NCI-H510A (cell line): ENCODE measurements at places on chromosomes 11 and 22.

GRCh38 chr11:120523196-120523595, 11.6 kb downstream of the GRIK4 start:
- no peak for DNase-seq

GRCh38 chr11:7531011-7531410, 17.2 kb downstream of the PPFIBP2 start:
- DNase-seq = no peak

DNA sequence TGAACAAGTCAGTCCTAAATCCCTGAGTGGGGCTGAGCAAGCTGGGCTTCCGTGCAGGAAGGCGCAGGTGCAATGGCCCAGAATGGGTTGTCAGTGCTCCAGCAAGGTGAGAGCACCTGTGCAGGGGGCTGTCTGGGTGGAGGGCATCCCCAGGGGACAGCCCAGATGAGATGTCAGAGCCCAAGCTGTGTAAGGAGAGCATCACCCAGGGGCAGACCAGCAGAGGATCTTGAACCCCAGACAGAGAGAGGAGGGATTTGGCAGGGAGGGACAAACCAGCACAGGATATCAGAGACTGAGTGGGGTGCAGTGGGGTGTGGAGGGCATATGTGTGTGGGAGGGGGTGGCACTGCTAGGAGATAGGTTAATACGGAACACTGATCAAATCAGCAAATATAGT, 114.9 kb upstream of the TMEM45B start:
- no peak for DNase-seq

DNA sequence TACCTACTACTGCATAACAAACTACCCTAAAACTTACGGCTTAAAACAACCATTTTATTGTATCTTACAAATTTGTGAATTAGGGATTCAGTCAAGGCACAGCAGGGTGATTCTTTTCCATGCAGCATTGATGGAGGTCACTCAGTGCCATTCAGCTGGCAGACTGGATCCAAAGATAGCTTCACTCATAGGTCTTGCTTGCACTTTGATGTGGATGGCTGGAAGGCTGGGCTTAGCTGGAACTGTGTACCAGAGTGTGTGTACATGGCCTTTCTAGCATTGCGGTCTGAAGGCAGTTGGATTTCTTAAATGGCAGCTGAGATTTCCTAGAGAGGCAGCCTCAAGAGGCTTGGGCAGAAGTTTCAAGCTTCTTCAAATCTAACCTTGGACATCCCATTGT, 25.0 kb downstream of the YAP1 start:
- DNase-seq = no peak

DNA sequence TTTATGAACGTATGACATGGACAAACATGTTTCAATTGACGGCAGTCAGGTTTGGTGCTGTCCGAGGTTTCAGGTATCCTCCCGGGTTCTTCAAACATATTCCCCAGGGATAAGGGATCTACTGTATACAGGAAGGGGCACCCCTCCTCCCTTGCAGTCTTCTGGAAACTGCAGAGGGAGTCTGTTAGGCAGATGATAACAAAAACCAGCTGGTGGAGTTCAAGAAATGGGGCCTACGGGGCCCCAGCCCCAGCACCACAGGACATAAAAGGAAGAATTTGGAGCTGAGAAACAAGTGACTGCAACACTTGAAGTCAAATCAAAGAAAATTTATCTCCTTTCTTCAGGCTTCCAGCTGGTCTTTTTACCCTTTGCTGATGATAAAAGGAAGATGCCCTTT, 32.1 kb downstream of the SNU13 start:
- no peak for DNase-seq

GRCh38 chr11:720642-721246, 14.7 kb downstream of the EPS8L2 start:
- no peak for DNase-seq

GRCh38 chr11:67312187-67313021, 9.1 kb downstream of the SSH3 start:
- DNase-seq = no peak

GRCh38 chr11:72719144-72719543, 33.1 kb downstream of the ARAP1 start:
- no peak for DNase-seq

DNA sequence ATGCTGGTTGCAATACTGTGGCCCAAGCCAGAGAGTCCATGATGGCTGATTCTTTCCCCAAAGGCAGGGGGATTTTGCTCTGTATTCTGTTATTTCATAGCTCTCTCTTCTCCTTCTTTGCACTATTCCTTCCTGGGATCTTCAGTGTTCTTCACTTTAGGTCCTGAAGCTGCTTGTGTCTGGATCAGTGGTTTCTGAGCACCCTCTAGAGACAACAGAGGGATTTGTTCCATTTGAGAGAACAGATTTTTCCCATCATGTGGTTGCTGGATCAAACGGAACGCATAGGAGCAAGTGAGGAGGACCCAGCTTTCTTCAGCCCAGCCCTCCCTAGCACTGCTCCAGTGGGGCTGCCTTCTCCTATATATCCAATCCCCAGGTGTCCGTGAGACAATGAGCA, 68.7 kb upstream of the SYN3 start:
- DNase-seq = no peak

GRCh38 chr22:31973739-31974138, 29.4 kb downstream of the YWHAH start:
- no peak for DNase-seq

DNA sequence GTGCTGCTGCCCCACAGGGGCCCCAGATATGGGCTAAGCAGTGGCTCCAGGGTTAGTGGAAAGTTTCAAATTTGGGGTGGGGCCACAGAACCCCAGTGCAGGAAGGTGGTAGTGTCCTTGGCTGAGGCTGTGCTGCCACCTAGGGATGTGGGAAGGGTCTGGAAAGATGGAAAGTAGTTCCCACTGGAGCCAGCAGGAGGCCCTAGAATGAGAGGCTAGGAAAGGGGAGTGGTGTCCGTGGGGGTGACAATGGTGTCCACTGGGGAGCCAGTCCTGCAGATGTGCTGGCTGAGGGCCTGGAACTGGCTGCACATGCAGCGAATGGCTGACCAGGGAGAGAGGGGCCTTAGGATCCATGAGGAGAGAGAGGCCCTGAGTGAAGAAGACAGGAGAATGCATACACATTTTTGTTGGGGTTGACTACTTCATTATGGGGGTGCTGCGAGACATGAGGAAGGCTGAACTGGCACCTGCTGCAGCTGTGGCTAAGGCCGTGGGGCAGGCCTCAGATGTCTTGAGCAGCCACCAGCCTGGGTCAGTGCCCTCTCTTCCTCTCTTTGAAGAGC, 21.1 kb downstream of the RFPL3 start:
- DNase-seq = no peak

DNA sequence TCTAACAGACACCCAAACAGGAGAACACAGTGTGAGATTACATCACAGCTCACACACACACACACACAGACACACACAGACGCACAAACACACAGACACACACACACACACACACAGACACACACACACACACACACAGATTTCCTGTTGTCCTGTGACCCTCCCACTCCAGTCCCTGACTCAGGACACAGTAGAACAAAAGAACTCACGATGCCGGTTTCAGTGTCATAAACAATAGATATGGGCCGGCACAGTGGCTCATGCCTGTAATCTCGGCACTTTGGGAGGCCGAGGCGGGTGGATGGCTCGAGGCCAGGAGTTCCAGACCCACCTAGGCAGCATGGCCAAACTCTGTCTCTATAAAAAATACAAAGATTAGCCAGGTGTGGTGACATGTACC, 13.8 kb upstream of the KAT5 start:
- DNase-seq = no peak

DNA sequence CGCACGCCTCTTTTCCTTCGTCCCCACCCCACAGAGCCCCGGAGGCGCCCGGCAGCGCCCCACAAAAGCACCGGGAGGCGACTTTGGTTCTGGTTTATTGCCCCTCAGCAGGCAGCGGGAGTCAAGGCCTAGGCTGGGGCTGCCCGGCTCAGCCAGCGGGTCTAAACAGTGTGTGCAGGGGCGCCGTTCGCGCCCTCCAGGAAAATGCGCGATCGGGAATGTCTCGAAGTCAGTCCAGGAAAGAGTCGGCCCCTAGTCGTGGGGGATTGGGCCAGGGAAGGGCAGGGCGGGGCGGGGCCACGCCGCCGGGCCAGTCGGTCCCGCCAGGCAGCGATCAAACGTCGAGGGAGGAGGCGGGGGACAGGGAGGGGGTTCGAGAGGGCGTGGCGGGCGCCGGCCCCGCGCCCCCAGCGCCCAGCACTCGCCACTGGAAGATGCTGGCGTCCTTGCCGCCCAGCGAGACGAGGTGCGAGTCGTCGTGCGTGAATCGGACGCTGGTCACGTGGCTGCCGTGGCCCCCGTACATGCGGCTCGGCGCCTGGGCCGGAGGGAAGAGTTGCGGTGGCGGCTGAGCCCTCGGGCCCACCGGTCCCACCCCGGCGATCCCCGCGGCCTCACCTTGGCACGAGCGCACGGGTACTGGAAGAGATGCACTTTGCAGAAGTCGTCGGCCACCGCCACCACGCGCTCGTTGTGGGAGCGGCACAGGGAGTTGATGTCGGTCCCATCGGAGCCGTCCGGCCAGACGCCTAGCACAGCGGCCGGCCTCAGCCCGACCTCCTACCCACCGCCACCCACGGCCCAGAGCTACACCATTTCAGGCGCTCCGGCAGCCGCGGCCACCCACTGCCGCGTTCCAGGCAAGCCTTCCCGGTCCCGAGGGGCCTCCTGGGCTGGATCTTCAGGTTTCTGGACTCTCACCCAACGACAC, 741 bp upstream of the MTA2 start:
- peak; percentile 52 for DNase-seq

GRCh38 chr11:7417328-7417727, 68.0 kb upstream of the OLFML1 start:
- DNase-seq = no peak
